Sciatic nerve (tissue), 2 donors: ENCODE measurements at places on chromosomes 5 and 9. TPM values are rescaled to one million over a fixed set of nuclear protein-coding genes. Genes with fewer than 3 reads are reported as not detected.

- DNase-seq: no peak
Measured at GRCh38 chr5:148884339-148885020, 58.1 kb downstream of the ADRB2 start.

GRCh38 chr9:121268598-121268850 lies 562 bp downstream of the GSN start:
- no peak for DNase-seq

GRCh38 chr5:175448276-175448675 lies 4.3 kb upstream of the DRD1 start:
- no peak for DNase-seq

Gene EIF4EBP3
- total RNA-seq: 12.6 TPM
